ENCODE measurements at places on chromosomes 2 and 18. TPM values are rescaled to one million over a fixed set of nuclear protein-coding genes. Genes with fewer than 3 reads are reported as not detected.

Gene TMX3
- 67.1 TPM for total RNA-seq

Gene ALK
- not detected for total RNA-seq

Gene CD8B
- total RNA-seq: not detected

DNA sequence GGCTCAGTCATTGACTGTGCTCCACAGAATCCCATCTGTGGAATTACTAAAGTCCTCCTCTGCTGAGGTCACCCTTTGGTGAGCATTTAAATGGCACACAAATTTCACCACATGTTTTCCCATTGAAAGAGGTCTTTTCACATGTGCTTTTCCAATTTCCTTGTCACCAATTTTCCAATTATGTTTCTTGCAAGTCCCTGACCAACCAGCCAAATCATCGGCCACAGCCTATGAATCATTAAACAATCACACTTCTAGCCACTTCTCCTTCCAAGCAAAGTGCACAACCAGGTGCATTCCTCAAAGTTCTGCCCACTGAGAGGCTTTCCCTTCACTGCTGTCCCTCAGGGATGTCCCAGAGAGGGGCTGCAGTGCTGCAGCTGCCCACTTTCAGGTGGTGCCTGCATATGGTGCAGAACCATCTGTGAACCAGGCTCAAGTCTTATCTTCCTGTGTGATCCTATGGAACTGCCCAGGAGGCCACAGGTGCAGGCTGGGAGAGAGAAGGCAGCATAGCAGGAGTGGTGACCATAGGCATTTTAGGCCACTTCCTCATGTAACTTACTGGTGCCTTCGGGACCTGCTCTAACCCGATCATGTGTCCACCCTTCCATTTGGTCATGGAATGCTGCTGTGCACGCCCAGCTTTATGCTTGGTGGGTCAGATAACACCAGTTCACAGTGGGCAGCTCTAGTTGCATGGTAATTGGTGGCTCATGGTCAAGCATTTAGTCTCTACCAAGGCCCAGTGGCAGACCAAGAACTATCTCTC is 153.0 kb downstream of the SEPTIN10 start:
- no peaks in the 10 kb centered on the region for H3K4me1 ChIP-seq
- no peaks in the 10 kb centered on the region for H3K36me3 ChIP-seq
- peaks cover 6% of the 10 kb centered on the region for H3K27me3 ChIP-seq
- no peak overlapping the region for H3K4me3 ChIP-seq

GRCh38 chr2:62200291-62200841 is 4.5 kb downstream of the B3GNT2 start:
- H3K27me3 ChIP-seq: no peaks in the 10 kb centered on the region
- peak; percentile 71 for DNase-seq
- H3K36me3 ChIP-seq: peaks cover 18% of the 10 kb centered on the region
- peaks cover 60% of the 10 kb centered on the region for H3K4me1 ChIP-seq
- H3K27ac ChIP-seq: peak overlapping the region; percentile 92
- peak overlapping the region; percentile 89 for H3K4me3 ChIP-seq

DNA sequence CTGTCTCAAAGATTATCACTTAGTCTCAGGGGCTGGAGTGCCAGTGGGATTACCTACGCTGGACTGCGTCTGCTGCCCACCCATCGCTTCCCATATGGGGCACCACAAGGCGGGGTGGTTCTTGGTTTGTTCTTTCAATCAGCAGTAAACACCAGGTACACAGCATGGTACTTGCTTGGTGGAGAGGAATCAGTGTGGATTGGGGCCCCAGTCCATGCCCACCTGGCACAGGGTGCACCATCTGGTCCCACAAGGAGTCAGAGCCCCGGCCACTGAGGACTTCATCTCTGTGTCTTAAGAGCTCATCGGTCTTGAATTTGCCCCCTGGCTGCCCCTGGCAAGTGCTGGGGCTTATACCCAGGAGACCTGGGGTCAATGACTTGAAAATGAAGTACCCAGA is 96.2 kb downstream of the GLI2 start:
- no peak overlapping the region for H3K27ac ChIP-seq
- H3K4me3 ChIP-seq: no peak overlapping the region
- H3K27me3 ChIP-seq: no peaks in the 10 kb centered on the region
- H3K4me1 ChIP-seq: no peaks in the 10 kb centered on the region
- no peak for DNase-seq

Gene ATOH8
- total RNA-seq: not detected

GRCh38 chr2:178301649-178302238 is 107.4 kb downstream of the OSBPL6 start:
- no peak overlapping the region for H3K4me3 ChIP-seq
- peaks cover 2% of the 10 kb centered on the region for H3K4me1 ChIP-seq
- no peak for DNase-seq
- H3K36me3 ChIP-seq: no peaks in the 10 kb centered on the region

DNA sequence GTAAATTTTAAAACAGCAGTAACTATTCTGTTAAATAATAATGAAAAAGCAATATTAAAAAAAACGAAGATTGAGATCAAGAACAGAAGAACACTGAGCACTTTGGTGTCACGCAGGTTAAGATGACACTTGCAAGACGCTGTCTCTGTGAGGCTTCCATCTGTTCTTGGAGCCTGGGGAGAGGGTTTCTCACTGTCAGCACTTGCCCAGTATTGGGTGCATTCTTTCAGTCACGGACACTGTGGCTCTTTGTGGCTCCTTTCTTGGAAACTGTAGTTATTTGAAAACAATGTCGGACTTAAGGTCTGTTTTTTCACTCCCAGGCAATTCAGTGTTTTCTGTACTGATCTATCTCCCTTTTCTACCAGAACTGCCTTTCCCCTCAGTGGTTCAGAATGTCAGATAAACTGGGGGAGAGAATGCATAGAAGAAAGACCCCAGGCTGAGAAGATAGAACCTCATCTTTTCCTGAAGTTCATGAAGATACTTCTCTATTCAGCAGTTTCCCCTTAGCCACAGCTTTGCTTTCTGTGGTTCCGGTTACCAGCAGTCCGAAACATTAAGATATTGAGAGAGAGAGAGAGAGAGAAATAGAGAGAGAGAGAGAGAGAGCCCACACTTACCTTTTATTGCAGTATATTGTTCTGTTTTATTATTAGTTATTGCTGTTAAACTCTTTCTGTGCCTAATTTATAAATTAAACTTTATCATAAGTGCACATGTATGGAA is 283.3 kb downstream of the DCDC2C start:
- H3K4me1 ChIP-seq: no peaks in the 10 kb centered on the region
- H3K4me3 ChIP-seq: no peak overlapping the region
- H3K36me3 ChIP-seq: no peaks in the 10 kb centered on the region
- no peak overlapping the region for H3K27ac ChIP-seq

DNA sequence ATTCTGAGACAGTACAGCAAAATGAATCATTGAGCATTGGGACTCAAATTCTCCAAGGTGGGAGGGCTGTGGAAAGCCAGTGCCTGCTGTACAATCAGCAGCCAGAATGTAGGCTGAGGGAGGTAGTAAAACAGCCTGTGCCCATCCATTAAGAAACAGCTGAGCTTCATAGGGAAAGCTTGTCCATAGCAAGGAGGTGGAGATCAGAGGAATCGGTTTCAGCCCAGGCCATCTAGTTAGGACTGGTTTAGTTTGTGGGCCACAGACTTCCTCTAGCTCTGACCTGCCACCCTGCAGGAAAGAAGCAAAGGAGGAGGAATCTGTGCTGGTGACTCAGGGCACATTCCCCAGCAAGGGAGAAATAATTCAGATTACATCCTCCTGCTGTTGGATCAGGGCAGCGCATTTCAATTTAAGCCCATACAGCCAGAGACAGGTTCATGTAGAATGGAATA is 333.4 kb downstream of the SETBP1 start:
- H3K36me3 ChIP-seq: no peaks in the 10 kb centered on the region
- H3K27me3 ChIP-seq: no peaks in the 10 kb centered on the region
- H3K4me1 ChIP-seq: peaks cover 5% of the 10 kb centered on the region
- no peak overlapping the region for H3K4me3 ChIP-seq
- no peak overlapping the region for H3K27ac ChIP-seq

GRCh38 chr2:217609952-217610351 is 392.8 kb downstream of the TNS1 start:
- peak overlapping the region; percentile 74 for H3K27ac ChIP-seq
- H3K27me3 ChIP-seq: no peaks in the 10 kb centered on the region
- H3K4me1 ChIP-seq: peaks cover 24% of the 10 kb centered on the region
- no peak overlapping the region for H3K4me3 ChIP-seq
- no peaks in the 10 kb centered on the region for H3K36me3 ChIP-seq

GRCh38 chr2:204539019-204539385 is 6.3 kb upstream of the PARD3B start:
- peaks cover 12% of the 10 kb centered on the region for H3K27me3 ChIP-seq
- H3K36me3 ChIP-seq: no peaks in the 10 kb centered on the region

DNA sequence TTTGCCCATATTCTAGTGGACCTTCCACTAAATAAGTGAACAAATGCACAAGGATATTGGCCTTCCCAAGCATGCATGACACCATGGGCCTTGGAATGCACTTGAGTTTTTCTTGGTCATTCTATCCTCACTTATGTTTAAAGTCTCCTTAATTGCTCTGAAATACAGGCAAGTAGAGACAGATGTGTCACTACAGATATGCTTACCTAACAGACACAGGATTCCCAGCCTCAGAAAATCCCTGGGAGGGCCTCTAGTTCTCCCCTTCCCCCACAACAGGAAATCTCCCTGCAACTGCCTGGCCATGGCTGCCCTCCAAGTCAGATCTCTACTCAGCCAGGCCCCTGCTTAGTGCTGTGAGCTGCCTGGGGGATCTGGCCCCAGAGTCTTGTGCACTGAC is 445.2 kb downstream of the IRS1 start:
- peaks cover 7% of the 10 kb centered on the region for H3K27me3 ChIP-seq
- H3K36me3 ChIP-seq: no peaks in the 10 kb centered on the region
- no peak for DNase-seq
- H3K4me3 ChIP-seq: no peak overlapping the region
- H3K4me1 ChIP-seq: no peaks in the 10 kb centered on the region
- H3K27ac ChIP-seq: no peak overlapping the region

GRCh38 chr2:50408053-50408452 is 623.9 kb downstream of the NRXN1 start:
- H3K4me3 ChIP-seq: no peak overlapping the region
- H3K36me3 ChIP-seq: no peaks in the 10 kb centered on the region
- no peak for DNase-seq
- no peaks in the 10 kb centered on the region for H3K4me1 ChIP-seq

DNA sequence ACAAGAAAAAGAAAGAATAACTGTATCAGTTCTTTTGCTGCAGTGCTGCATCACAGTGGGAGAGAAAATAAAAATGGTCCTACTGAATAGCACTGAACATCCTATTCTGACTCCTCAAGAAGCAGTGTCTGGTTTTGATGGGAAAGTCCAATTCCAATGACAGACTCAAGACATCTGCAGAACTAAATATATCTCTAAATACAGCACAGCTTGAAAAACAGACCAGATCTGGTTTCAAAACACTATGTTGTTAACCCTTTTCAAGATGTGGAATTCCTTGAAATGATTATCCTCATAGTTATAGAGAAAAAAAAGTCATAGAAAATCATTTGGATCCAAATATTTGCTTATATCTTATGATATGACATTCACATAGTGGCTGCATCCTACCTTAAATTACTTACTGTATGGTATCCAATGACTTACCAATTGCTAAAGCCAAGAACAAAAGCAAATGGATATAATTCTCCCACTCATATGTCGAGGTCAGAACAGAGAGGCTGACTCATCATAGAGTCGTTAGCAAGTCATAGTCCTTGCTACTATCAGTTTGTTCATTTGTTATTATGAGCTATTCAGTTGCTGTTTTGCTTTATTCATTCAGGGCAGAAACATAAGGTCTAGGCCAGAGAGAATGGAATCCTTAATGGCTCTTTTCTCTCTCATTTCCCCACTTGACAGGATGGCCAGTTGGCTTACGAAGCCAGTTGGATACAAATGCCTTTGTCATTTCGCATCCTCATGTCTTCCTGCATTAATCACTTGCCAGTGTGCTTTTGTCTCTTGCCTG is 62.5 kb upstream of the ACVR2A start:
- no peaks in the 10 kb centered on the region for H3K36me3 ChIP-seq
- H3K27ac ChIP-seq: no peak overlapping the region
- H3K4me1 ChIP-seq: peaks cover 4% of the 10 kb centered on the region
- DNase-seq: no peak

DNA sequence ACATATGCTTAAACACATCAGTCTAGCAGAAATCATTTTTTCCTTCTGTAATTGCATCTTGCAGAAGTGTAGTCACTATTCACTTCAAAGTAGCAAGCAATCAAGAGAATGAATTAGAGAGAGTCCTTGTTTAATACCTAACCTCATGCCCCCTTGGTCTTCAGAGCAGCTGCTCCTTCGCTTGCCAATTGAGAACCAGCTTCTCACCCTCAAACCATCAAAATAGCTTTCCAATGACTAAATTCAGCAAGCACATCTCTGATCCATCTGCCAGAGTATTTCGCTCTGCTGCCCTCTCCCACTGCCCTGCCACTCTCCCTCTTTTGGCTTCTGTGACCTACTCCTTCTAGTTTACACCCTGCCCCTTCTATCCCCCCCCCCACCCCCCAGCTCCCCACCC is 120.7 kb upstream of the AGAP1 start:
- H3K27ac ChIP-seq: no peak overlapping the region
- DNase-seq: no peak
- no peak overlapping the region for H3K4me3 ChIP-seq
- H3K4me1 ChIP-seq: no peaks in the 10 kb centered on the region
- peaks cover 3% of the 10 kb centered on the region for H3K27me3 ChIP-seq

Gene AGXT
- not detected for total RNA-seq

GRCh38 chr2:38163006-38163405 is 87.1 kb upstream of the CYP1B1 start:
- no peaks in the 10 kb centered on the region for H3K4me1 ChIP-seq
- peaks cover 34% of the 10 kb centered on the region for H3K27me3 ChIP-seq
- DNase-seq: no peak

- H3K4me1 ChIP-seq: peaks cover 25% of the 10 kb centered on the region
- peak; percentile 83 for DNase-seq
- H3K27ac ChIP-seq: peak overlapping the region; percentile 60
- H3K36me3 ChIP-seq: peaks cover 2% of the 10 kb centered on the region
- H3K4me3 ChIP-seq: peak overlapping the region; percentile 83
- H3K27me3 ChIP-seq: peaks cover 27% of the 10 kb centered on the region
Observed at GRCh38 chr18:9334973-9335696, 562 bp downstream of the TWSG1 start.

DNA sequence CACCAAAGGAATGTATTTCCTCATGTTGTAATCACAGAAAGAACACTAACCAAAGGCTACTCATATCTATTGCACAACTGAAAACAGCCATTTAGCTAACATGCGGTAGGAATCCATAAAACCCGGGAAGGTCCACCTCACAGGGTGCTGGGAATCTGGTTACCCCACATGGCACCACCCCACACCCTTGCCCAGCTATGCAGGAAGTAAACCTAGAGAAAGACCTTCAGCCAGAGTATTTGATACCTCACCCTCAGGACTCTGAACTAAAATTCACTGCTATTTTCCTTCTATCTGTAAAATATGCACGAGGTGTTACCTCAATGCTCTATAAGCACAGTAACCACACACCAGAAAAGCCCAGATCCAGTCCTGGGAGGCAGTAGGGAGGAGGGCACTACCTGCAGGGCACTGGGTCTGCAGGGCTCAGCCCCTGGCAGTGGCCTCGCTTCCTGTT is 45.8 kb downstream of the PTPN2 start:
- H3K36me3 ChIP-seq: peaks cover 42% of the 10 kb centered on the region
- peak overlapping the region; percentile 84 for H3K4me3 ChIP-seq
- DNase-seq: peak; percentile 74
- H3K4me1 ChIP-seq: peaks cover 51% of the 10 kb centered on the region
- no peaks in the 10 kb centered on the region for H3K27me3 ChIP-seq

Gene SETBP1
- total RNA-seq: 22.6 TPM

Data from activated CD4-positive, alpha-beta T cell treated with anti-CD3 and anti-CD28 coated beads, Interleukin-2, amount 10 ng/mL, durations not matched to agents 24 days and 14 days (primary cell).